Pulmonary artery endothelial cell (primary cell): ENCODE measurements at places on chromosomes 16 and 17.

- DNase-seq, result no peak
These were observed 50.4 kb downstream of the SNX29 start for GRCh38 chr16:12026741-12027490.

DNA sequence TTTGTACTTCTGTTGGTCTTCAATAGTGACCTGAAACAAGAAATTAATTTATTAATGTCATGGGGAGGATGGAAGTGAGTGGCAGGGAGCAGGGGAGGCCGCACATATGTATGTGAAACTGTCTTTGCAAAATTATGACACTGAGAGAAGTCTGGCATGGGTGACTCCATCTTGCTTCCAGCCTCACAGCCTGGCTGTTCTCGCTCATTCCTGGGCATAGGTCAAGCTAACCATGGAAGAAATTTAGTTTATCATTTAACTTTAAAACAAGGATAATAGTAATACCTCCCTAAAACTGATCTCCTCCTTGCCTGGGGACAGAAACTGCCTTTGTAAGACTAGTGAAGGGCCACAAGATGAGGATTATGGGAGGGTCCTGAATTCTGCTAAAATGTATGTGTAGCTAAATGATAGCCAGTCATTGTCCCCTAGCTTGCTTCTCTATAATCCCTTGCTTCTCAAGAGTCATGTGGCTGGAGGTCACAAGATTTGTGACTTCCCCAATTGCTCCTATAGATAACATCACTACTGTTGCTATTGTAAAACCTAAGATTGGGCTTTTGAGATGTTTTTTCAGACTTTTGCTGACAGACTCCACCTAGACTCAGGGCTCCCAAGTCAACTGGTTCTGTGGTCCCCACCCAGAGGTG lies 126.0 kb downstream of the HS3ST3A1 start:
- no peak for DNase-seq

DNA sequence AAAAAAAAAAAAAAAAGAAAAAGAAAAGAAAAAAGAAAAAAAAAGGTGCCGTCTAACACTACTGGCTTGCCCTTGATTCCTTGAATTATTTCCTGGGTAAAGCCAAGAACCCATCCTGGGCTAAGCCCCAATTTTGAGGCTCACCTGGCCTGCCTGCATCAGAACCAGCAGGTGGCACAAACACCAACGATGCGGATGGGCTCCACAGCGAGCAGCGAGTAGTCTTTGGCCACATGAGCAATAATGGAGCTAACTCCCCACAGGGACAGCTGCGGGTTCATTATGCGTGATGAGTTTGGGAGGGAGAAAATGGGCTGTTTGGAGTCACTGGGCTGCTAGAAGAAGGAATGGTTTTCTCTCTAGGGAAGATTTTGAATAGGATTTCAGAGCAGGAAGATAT lies 91.1 kb downstream of the ASIC2 start:
- no peak for DNase-seq

DNA sequence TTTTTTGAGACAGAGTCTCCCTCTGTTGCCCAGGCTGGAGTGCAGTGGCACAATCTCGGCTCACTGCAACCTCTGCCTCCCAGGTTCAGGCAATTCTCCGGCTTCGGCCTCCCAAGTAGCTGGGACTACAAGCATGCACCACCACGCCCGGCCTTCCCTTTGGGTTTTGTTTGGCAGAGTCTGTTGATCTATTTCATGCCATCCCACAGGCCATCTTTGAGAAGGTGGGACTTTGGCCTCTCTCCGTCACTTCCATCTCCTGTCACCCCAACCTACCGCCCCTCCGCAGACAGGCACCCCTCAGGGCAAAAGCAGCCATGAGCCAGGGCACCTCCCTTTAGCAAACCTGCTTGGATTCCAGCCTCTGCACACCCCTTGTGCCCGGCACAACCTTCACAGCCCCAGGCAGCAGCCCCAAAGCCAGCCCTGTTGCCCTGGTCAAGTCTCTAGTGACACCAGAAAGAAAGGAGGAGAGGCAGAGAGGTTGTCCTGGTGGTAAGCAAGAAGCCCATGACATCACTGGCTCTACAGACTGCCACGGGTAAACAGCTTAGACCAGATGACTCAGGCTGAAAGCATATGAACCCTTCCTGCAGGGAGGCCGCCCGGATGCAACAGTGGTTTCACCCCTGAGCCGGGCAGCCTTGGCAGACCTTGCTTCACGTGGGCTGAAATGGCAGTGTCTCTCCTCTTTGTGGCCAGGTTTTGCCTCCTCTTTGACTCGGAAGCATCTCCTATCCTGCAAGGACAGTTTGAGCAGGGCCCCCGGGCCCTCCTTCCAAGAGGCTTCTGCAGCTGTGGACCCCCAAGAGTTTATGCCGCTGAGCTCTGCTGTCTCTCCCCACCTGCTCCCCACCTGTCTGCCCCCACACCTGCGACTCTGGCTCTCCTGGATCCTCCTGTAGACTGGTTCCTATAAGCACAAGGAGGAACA lies 8.1 kb upstream of the TIMP2 start:
- DNase-seq, result peak; percentile 96

DNA sequence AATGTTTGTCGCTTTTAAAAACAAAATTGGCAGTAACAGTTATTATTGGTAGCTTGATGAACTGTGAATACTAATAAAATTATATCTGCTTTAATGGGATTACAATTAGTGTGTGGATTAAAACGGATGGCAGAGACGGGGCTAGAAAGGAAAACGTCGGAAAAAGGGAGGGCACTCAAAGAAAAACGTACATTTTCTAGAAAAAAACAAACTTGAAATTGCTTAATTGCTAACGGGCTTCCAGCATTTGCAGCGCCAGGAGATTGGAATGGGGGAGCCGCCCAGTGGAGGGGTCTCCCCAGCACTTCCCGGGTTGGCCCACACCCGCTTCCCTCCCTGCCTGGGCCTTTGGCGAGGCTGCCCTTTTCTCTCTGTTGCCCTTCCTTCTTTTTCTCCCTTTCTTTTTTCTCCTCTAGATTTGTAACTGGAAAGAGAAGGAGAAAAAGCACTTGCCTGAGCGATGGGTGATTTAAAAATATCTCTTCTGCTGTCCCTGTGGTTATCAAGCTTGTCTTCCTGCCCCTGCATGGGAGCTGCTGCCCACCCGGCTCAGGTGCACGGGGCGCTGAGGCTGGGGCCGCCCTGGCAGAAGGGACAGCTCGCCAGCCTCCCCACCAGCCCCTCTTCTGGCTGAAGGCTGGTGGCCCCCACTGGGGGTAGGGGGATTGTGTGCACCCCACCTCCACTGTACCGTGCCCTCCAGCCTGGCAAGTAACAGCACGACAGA lies 5.9 kb downstream of the BAHCC1 start:
- no peak for DNase-seq

- no peak for DNase-seq
These were observed 426.8 kb upstream of the DYNLRB2 start for GRCh38 chr16:80113873-80114574.

- no peak for DNase-seq
These were observed 54.0 kb downstream of the ANKRD11 start for GRCh38 chr16:89436366-89436765.

DNA sequence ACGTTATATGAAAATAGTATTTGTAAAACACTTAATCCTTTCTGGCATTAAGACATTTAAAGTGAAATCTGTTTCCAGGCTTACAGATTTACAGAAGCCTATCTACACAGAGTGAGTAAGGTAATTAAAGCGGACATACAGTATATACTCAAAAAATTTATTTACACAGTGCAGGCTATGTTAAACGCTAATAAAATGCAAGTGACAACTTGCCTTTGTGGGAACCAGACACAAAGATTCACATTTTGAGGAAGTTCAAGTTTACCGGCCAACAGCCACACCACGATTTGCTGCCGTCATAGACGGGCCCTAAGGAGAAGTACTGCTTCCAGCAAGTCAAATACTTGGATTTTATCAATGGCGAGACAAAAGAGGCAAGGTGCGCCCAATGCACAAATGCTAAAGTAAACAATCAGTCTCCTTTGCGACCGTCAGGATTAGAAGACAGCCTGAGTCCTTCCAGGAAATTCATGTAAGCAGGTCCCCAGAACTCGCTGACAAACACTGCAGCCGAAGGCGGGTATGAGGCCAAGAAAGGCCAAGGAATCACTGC lies 801 bp downstream of the VPS35 start:
- DNase-seq, result no peak

DNA sequence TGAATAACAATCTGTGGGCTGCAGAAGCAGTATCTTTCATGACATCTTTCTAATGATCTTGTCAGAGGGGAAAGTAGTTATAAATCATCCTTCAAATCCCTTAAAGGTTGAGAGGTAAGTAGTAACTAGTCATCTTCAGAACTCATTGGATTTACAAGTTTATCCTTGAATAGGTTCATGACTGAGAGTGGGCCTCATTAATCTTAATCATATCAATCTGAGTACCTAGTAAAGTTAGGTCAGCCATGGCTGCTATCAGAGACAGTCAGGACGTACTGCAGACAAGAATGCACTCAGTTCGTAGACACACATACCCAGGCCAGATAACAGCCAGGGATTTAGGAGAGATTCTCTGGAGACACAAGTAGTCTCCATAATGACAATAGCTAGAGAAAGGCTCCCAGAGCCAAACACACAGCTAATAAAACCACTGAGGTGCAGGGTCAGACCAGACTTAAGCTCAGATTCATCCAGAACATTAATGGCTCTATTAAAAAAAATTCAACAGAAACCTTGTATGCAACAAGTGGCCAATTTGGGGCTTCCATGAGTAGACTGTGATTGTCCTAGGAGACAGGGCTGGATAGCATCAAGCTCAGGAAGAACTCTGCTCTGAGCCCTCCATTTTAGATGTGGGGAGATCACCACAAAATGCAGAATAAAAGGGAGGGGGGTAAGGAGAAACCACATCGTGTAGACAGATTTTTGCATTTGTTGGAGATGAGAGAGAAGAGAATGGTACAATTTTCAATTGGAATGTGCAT lies 65.8 kb downstream of the TBX4 start:
- DNase-seq, result no peak

DNA sequence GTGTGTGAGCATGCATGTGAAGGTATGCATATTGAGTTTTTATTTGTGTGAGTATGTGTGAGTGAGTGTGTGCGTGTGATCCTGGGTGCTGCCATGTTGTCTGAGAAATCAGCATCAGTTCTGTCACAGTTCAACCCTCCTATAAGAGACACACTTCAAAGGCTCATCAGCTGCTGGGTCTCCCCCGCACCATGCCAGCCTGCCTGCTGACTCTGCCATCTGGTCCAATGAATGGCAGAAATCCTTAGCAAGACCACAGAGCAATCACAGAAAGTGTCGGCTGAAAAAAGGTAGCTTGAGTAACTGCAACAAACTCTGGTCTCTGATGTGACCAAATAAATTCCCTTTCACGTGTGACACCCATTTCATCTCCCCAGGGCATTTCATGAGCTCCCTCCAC lies 381.8 kb upstream of the MAF start:
- no peak for DNase-seq

DNA sequence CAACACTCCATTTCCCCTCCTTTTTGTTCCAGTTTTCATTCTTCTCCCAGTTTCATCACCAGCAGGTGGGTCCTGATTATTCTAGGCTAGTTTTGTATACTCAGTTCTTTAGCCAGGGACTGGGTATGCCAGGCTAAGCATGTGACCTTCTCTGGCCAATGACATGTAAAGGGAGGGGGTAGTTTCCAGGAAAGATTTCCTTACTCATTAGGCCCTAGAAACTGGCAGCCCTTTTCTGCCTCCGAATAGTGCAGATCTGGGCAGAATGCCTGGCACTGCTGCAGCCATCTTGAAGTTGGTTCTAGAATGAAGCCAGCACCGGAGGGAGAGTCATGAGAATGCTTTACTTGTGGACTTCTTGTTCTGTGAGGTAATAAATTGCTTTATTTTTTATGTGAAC lies 126.9 kb upstream of the AXIN2 start:
- DNase-seq, result no peak

DNA sequence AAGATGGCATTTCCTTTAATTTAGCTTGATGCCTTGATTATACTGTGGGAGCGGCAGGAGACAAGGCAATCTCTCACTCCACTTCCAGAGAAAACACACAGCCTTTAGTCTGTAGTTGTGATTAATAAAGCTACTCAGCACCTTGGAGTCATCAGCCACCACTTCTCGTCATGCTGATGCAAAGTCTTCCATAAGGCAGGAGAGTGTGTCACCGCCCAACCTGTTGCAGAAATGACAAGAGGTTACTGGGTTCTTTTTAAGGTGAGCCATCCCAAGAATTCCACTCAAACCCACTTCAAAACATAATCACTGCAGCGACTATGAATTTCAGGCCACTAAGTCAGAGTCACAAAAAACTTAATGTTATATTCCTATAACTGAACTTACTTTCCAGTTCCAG lies 223.9 kb upstream of the TOX3 start:
- no peak for DNase-seq

- no peak for DNase-seq
These were observed 234.6 kb downstream of the TMEM114 start for GRCh38 chr16:8355675-8356074.

GRCh38 chr16:87178977-87179376 lies 138.2 kb downstream of the C16orf95 start:
- DNase-seq, result peak; percentile 81

DNA sequence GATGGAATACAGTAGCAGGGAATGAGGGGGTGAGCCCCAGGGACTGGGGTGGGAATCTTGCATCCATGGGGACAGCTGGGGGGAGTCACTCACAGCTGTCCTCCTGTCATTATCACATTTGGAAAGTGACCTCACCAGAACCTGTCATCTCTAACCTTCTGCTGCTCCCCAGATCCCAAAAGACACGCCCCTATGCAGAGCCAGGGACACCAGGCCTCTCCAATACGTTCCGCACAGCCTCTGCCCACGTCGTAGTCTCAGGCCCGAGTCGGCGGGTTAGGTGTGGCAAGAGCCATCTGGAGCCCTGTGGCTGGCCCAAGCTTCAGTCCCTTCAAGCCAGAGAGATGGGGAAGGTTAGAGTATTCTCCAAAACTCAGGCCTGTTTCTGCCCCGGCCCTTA lies 214.3 kb downstream of the ENGASE start:
- DNase-seq, result no peak

GRCh38 chr17:17398188-17398942 lies 78.4 kb upstream of the MED9 start:
- DNase-seq, result no peak

GRCh38 chr17:60493847-60494321 lies 32.2 kb downstream of the APPBP2 start:
- DNase-seq, result no peak

GRCh38 chr16:30184891-30185682 lies 1.7 kb downstream of the CORO1A start:
- DNase-seq, result no peak

DNA sequence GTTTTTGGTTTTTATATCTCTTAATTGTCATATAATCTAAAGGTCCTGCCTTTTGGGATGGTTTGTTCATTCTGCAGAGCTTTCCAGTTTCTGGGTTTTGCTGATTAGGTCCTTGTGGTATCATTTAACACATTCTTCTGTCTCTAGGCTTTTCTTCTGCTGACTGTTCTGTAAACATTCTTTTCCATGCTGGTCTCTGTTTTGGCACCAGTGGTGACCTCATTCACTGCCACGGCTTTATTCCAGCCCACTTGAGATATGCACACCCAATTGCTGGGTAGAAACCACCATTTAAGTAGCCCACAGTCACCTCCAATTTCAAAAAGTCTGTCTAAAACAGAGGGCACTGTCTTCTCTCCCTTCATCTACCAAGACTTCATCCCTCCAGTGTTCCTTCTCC lies 31.1 kb upstream of the COX10 start:
- no peak for DNase-seq
